ENCODE measurements at places on chromosomes 6 and 20.

DNA sequence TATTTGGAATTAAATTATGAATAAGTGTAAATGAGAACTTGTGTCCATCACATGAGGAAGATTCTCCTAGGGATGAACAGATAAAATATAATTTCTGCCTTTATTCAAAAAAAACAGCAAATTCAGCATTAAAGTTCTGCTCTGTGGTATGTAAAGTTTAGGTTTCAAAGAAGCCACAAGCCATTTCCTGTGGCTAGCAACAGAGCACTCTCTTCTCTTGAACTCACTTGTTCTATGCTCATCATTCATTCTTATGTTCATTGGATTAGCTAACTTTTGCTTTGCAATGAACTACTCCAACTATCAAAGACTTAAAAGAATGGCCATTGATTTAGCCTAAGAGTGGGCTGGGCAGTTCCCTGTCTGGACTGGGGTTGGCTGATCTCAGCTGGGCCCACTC lies 20.8 kb upstream of the SNRPB2 start:
- DNase-seq, result no peak

DNA sequence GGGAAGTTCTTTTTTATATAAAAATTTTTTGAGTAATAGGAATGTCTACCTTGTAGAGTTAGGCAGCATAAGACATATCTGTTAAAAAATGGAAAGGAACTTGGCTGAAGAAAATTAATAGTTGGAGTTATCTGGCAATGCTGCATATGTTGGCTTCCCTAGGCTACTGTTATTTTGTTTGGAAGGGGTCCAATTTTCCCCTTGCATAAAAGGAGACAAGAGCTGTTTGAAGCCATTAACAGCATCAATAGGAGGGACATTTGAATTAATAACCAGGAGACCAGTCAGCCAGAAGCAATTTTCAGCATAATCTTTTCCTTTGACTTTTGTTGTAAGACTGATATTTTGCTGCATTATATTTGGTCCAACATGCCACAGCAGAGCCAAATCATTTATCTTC lies 80.9 kb upstream of the TAB2 start:
- no peak for DNase-seq

DNA sequence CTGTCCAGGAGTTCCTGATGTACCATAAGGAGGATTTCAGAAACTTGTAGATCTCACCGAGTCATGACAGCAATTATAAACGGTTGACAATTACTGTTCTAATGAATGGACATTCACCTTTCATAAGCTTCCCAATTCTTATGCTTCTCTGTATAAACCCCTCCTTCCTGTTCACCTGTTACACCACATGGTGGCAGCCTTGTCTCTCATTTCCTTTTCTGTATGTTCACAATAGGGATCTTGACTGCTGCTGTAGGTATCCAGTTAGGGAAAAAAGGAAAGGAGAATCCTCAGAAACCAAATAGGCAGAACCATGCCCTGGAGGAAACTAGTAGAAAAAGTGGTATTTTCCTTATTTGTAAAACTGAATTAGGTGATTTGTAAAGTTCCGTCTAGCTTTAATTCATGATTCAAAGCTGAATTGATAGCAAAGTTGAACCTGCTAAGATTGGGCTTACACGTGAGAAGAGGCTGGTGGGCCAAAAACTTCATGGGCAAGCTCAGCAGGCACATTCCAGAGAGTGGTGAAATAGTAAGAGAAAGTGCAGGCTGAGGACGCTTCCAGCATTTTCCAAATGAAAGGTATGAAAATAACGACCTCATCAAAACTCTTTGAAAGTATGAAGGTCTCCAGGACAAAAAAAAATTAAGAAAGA lies 29.0 kb upstream of the TBPL1 start:
- no peak for DNase-seq

DNA sequence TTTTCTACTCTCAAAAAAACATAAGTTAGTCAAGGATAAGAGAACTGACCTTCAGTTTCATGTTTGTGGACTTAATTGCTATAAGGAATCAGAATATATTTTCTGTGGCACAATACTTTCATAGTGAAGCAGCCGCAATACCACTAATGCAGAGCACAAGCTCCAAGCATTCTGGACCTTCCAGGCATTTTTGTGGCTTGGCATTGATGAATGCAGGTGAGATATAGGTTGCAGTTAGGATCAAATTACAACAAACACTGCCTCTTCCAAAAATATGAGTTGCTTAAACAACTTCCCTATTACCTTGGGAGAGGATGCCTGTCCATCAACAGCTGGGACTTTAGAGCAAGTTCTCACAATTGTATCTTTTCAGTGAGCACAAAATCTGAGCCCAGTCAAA lies 162.8 kb upstream of the RSPO3 start:
- no peak for DNase-seq

GRCh38 chr6:3776881-3777507 lies 25.5 kb upstream of the PXDC1 start:
- DNase-seq, result no peak

GRCh38 chr20:44282192-44282591 lies 28.8 kb downstream of the FITM2 start:
- DNase-seq, result no peak

GRCh38 chr6:112259337-112259675 lies 4.9 kb upstream of the LAMA4 start:
- no peak for DNase-seq

DNA sequence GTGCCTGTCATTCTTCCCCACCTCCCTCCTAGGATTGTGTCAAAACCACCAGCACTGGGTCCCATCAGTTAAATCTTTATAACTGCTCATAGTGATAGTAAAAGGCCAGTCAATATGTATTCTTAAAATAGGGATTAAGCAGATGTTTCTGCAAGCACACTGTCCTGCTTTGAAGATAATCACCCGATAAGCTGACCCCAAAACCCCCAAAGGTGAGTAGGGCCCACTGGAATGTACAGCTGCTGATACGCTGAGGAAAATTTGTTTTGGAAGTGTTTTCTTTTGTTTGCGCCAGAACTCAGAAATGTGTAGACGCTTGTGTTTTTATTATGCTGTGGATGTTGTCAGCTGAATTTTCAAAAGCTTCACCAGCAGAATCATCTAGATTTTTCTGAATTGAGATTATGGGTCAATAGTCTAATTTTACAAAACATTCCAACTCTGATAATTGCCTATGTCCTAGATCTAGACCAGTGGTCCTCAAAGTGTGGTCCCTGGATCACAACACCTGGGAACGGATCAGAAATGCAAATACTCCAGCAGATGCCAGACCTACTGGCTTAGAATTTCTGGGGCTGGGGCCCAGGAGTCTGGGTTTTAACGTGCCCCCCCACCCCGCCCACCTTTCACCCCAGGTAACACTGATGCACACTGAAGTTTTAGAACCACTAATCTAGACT lies 11.4 kb downstream of the BFSP1 start:
- DNase-seq, result no peak

- DNase-seq, result no peak
Measured at GRCh38 chr6:40713002-40713719, 126.0 kb upstream of the LRFN2 start.

GRCh38 chr20:60704147-60704546 lies 547.9 kb upstream of the CDH4 start:
- DNase-seq, result no peak

- DNase-seq, result no peak
Measured at GRCh38 chr6:20620043-20620442, 85.8 kb downstream of the CDKAL1 start.

- DNase-seq, result no peak
Measured at GRCh38 chr6:107786709-107787588, 37.2 kb downstream of the SCML4 start.

DNA sequence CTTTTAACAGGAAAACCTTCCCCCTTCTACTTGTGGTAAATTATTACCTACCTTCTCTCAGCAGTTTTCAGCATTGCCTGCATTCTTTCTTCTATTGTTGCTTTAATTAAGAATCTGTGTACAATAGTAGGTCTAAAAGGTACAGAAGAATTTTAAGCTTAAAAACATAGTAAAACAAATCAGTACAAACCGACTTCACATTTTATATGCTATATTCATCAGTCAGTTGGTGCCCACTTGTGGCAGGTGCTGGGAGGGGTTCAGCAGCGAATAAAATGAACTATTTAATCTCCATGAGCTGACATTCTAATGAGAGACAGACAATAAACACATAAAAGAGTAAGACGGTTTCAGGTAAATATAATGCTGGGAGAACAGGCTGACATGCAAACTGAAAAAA lies 73.4 kb upstream of the FBXO30 start:
- DNase-seq, result no peak

GRCh38 chr6:51678274-51678673 lies 409.1 kb downstream of the PKHD1 start:
- DNase-seq, result no peak

DNA sequence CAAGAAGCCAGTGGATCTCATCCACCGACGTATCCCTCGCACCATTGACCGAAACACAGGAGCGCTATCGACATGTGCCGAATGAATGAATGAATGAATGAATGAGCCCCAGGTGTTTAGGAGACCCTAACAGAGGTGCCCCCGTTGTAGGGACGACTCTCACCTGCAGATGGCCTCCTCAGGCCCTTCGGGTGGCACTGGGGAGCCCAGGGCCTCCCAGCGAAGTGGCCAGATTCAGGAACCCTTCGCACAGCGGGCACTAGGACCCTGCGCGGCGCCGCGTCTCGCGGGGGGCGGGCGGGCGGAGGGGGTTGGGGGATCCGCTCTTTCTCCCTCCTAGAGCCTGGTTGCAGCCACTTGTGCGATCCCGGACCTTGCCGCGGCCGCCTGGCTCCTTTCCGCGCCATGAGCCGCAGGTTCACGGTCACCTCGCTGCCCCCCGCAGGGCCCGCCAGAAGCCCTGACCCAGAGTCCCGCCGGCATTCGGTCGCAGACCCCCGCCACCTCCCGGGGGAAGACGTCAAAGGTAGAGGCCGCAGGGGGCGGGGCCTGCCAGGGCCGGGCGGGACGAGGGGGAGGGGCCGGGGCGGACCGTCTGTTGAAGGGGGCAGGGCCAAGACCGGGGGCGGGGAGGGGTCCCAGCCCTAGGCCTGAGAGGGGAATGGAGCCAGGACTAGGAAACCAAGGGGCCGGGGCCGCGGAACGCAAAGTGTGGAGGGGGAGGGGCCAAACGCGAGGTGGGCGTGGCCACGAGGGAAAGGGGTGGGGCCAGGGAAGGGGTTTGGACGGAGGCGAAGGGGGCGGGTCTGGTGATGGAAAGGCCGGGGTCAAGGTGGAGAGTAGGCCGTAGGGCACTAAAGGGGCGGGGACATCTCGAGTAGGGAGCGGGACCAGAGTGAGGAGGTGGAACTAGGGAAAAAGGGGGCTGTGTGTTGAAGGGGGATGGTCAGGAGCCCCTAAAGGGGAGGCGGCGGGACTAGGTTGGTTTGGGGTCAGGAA lies 7.4 kb upstream of the SLC12A5 start:
- no peak for DNase-seq

DNA sequence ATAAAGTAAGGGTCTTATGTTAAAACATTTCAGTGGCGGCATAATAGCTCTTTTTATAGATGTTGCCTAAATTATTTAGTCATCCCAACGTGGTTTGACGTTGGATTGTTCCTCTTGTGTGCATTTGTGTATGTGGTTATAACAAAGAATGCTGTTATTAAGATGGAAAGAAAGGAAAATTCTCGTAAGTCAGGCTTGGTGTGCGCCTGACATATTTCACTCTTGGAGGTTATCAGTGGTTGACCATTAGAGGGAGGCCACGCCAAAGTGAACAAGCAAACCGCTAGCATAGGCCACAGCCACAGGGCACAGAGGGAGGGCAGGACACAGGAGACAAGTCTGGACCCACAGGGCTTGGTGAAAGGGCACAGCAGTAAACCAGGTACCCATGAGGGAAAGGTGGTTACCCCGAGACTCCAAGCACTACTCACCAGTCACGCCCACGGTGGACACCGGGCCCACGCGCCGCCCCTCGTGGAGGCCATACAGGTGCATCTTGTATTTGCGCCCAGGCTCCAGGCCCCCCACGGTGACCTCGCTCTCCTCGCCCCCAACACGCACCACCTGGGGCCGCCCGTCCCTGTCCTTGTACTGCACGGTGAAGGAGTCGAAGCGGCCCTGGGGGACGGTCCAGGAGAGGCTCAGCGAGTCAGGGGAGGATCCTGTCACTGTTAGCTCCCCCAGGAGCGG lies 22.9 kb downstream of the CYP21A2 start:
- no peak for DNase-seq

- no peak for DNase-seq
Measured at GRCh38 chr20:5191829-5192569, 65.2 kb downstream of the CDS2 start.

- no peak for DNase-seq
Measured at GRCh38 chr6:136365776-136366354, 76.2 kb upstream of the BCLAF1 start.

GRCh38 chr6:57209030-57209429 lies 13.1 kb downstream of the RAB23 start:
- DNase-seq, result no peak

- no peak for DNase-seq
Measured at GRCh38 chr20:48673507-48673906, 154.3 kb downstream of the PREX1 start.

- DNase-seq, result no peak
Measured at GRCh38 chr20:12570371-12570770, 438.4 kb upstream of the SPTLC3 start.

DNA sequence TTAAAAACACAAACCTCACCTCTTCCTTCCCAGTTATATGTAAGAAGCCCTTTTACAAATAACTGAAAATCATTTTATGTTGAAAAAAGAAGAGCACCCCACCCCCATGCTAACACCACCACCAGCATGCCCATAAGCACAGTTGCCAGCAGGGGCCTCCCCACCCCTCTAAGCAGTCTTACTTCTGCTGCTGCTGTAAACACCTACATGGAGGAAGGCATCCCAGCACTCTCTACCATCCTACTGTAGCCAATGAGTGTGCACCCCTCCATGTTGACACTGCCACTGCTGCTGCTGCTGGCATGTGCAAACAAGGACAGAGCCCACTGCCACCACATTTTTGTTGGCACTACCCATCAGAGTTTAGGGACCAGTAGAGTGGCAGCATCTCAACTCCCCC lies 49.6 kb upstream of the PHIP start:
- no peak for DNase-seq
